ENCODE measurements at places on chromosomes 5 and 9.

DNA sequence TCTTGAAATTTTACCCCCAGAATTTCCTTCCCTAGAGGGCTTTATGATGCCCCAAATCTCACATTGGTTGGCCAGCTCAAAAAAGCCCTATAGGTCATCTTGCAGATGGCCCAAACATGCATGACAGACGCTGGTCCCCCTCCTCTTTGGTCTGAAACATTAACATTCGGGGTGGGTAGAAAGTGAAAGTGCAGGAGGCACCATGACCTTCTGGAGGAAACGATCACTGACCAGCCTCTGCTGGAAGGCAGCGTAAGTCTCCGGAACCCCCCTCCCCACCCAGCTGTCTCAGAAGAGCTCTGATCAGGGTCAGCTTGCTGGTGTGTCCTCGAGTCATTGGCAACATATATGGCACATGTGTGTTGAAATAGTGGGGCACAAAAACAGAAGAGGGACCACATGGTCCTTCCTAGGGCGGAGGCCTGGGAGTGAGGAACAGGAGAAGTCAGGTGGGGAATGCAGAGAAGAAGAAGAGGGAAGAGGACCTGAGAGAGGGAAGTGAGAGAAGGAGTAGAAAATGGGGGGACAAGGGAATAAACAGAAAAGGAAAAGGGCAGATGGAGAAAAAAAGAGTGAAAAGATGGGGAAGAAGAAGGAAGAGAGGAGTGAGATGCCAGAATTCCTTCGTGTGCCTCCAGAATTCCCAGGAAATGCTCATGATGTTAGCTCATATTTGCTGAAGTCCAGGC lies 46.2 kb downstream of the IL31RA start:
- DNase-seq: no peak

DNA sequence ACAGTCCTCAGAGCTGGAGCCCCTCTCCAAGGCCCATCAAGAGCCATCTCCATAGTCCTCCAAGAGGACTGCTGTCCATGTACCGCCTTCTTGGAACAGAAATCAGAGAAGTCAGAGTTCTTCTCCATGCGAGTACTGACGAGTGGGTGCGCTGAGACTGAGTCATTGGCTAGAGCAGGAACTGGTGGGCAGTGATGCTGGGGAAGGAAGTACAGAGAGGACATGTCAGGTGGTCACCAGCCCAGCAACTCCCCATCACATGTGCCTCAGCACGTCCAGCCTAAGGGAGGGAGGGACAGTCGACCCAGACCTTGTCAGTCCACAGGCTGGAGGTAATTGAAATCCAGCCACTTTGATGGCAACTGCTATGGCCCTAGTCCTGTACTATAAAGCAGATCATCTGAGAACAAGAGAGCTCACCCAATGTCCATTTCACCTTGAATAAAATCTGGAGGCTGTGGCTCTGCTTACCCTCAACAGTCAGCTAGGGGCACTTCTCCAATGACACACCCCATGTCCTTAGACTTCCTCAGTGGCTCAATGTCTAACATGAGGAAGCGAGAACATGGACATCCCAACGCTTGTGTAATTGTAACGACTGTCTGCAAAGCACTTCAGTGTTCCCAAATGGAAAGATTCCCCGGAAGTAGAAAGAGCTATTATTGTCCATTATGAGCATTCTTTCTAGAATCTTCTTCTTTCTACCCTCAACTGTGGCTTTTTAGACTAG lies 15.0 kb upstream of the FBP1 start:
- no peak for DNase-seq

- peak; percentile 85 for DNase-seq
These were observed 24.6 kb upstream of the GLIS3 start for GRCh38 chr9:4324513-4324912.

- DNase-seq: no peak
These were observed 11.0 kb downstream of the LPCAT1 start for GRCh38 chr5:1512541-1513291.

GRCh38 chr5:96909435-96909834 lies 26.4 kb upstream of the LNPEP start:
- no peak for DNase-seq

DNA sequence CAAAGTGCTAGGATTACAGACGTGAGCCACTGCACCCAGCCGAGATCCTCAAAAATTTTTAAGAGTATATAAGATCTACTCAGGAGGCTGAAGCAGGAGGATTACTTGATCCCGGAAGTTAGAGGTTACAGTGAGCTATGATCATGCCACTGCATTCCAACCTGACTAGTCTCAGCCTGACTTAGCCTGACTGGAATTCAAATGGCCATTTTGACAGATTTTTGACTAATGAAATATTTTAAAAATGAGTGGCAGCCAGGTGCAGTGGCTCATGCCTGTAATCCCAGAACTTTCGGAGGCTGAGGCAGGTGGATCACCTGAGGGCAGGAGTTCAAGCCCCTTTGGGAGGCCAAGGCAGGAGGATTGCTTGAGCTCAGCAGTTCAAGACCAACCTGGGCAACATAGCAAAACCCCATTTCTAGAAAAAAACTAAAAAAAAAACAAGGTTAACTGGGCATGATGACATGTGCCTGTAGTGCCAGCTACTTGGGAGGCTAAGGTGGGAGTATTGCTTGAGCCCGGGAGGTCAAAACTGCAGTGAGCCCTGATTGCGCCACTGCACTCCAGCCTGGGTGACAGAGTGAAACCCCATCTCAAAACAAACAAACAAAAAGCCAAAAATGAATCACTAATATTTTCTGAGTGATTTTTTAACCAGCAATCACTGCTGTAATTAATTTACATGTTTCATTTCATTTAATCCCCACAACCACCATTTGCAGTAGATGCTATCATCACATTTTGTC lies 16.6 kb downstream of the ATOX1 start:
- DNase-seq: peak; percentile 88

DNA sequence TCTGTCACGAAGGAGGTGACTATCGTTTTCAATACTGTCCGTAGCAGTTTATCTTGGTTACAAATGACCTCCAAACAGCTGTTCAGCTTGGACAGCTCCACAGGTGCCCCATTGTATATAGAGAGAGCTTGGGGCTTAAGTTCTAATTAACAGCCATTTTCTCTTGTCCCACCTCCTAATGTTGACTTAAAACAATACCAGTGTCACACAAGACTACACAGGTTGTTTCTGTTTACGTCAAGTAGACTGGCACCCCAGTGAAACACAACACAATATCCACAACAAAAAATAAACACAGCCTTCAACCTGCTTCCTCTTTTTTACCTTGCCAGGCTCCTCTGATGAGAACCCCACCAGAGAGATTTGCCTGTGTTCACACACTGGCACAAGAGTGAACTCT lies 39.8 kb upstream of the TLE1 start:
- DNase-seq: no peak

DNA sequence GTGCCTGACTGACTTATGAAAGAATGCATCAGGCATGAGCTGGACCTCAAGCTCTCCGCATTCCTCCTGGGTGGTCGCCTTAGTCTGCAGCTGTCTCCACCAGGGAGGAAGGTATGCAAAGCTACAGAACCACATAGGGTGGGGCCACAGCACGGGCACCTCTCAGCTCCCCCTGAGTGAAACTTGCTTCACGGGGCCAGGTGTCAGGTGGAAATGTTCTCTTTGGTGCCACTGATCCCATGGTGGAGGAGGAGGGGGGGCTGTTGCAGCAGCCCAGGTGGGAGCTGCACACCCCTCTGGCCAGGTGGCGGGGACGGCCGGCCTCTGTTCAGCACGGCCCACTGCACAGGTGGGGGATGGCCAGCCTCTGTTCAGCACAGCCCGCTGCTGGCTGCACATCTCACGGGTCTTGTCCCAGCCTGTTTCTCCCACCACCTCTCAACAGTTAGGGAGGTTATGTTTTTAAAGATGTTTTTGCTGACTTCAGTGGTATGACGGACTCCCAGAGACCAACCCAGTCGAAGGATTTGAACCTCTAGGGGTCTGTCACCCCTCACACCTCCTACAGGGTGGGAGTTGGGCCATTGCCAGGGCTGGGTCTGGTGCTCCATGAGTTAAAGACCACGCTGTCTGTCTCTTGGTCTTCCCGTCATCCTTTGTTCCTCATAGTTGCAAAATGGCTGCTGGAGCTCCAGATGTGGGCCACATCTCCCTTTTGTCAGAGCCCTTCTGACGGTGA lies 34.3 kb downstream of the MRPL36 start:
- DNase-seq: peak; percentile 7

DNA sequence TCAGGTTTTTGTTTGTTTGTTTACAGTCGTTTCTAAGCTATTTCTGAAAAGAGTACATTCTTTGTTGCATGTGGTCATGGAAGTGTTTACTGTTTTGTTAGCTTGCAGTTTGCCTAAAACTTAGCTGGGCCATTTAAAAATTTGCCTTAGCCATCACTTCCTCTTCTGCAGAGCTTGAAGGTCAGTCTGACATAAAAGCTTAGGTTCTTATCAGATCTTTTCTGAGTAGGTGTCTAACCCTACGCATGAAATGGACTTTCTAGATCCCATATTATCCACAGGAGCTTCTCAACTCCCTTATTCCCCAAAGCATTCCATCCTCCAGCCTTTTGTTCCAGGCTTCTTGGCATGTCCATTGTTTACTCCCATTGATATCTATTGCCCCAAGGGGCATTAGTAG lies 90.3 kb downstream of the AP3B1 start:
- no peak for DNase-seq
